Immature natural killer cell (primary cell): ENCODE measurements at places on chromosomes 5 and 9. TPM values are rescaled to one million over a fixed set of nuclear protein-coding genes. Genes with fewer than 3 reads are reported as not detected.

Gene PCDHB14
- polyA plus RNA-seq: not detected

Gene INSL6
- polyA plus RNA-seq: not detected

Gene ANKRD31
- polyA plus RNA-seq: not detected

Gene ADGRD2
- polyA plus RNA-seq: not detected

Gene KIF4B
- not detected for polyA plus RNA-seq

Gene GNA14
- not detected for polyA plus RNA-seq

Gene OLFML2A
- not detected for polyA plus RNA-seq

Gene LCN15
- not detected for polyA plus RNA-seq

Gene SH3RF2
- polyA plus RNA-seq: not detected

Gene IL31RA
- polyA plus RNA-seq: not detected

Gene DAPK1
- polyA plus RNA-seq: not detected

Gene CENPK
- 17.4 TPM for polyA plus RNA-seq

Gene N4BP3
- 0.07 TPM for polyA plus RNA-seq

Gene ZNG1F
- 0.86 TPM for polyA plus RNA-seq

Gene TDRD7
- 6.9 TPM for polyA plus RNA-seq

Gene GABRA1
- not detected for polyA plus RNA-seq

Gene HAVCR1
- 0.59 TPM for polyA plus RNA-seq

Gene C5orf52
- not detected for polyA plus RNA-seq

Gene PCDHB15
- 0.16 TPM for polyA plus RNA-seq

Gene SAXO1
- polyA plus RNA-seq: not detected

Gene ECM2
- polyA plus RNA-seq: not detected

Gene MEIKIN
- polyA plus RNA-seq: not detected

Gene HMCN2
- polyA plus RNA-seq: not detected

Gene FOXD4L6
- not detected for polyA plus RNA-seq

Gene TSLP
- polyA plus RNA-seq: not detected

Gene PCDHA7
- not detected for polyA plus RNA-seq

Gene CCDC152
- polyA plus RNA-seq: 3.1 TPM

Gene SLC38A9
- 15.4 TPM for polyA plus RNA-seq

Gene RNF183
- polyA plus RNA-seq: not detected

Gene SPEF2
- 4.9 TPM for polyA plus RNA-seq

Gene PCDHA1
- not detected for polyA plus RNA-seq

Gene IL3
- not detected for polyA plus RNA-seq

Gene LHX3
- polyA plus RNA-seq: not detected

Gene TUSC1
- polyA plus RNA-seq: 0.63 TPM

Gene EMB
- polyA plus RNA-seq: 166 TPM

Gene MZB1
- 2.8 TPM for polyA plus RNA-seq
